ENCODE measurements at places on chromosomes 16 and 17.

GRCh38 chr17:44565866-44566443, 8.7 kb downstream of the FZD2 start:
- DNase-seq = no peak

- no peak for DNase-seq
These were observed 73.6 kb downstream of the METRNL start for GRCh38 chr17:83152745-83153611.

GRCh38 chr16:72818236-72818845, 229.6 kb downstream of the ZFHX3 start:
- no peak for DNase-seq

- DNase-seq = no peak
These were observed 10.1 kb downstream of the SLC7A6 start for GRCh38 chr16:68274441-68274840.

- no peak for DNase-seq
These were observed 14.6 kb downstream of the STH start for GRCh38 chr17:46013502-46014165.

Data from CD4-positive, alpha-beta memory T cell (primary cell).